ENCODE measurements at places on chromosomes 2 and 18. TPM values are rescaled to one million over a fixed set of nuclear protein-coding genes. Genes with fewer than 3 reads are reported as not detected.

TBR1 gene
- total RNA-seq, result 0.11 TPM

FEV gene
- total RNA-seq, result not detected

DNA sequence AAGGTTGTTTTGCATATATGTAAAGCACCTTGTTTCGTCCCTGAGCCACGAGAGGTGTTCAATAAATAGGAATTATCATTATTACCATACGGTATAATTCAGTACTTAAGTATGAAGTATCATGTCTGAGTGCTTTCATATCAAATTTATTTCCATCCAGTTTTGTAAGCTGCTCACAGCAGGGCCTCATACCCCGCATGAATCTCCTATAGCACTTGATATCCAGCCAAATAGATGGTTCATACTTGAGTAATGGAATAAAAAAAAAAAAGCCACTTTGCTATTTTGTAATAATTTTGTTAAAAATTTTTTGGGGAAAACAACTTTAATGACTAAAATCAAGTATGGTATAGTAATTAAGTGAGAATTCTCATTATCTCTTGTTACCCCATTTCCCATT lies 160.8 kb upstream of the NOSTRIN start:
- H3K4me3 ChIP-seq, result no peak overlapping the region
- no peak overlapping the region for H3K27ac ChIP-seq
- 0 out of 2 replicates have a peak, but pooled peaks cover 6% of the 10 kb centered on the region for H3K4me1 ChIP-seq

DNA sequence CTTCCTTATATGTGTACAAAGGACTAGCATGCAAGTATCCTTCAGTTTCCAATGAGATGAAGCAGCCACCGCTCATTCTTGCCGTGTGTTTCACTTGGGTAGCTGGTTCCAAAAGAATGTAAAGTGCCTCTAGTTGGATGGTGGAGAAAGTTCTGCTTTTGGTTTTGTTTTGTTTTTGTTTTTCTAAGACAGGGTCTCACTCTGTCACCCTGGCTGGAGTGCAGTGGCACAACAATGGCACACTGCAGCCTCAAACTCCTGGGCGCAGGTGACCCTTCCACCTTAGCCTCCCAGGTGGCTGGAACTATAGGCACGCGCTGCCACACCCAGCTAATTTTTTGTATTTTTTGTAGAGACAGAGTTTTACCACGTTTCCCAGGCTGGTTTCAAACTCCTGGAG lies 8.3 kb downstream of the ANXA4 start:
- no peak for DNase-seq
- no peak overlapping the region for H3K4me3 ChIP-seq
- H3K36me3 ChIP-seq, result peaks cover 2% of the 10 kb centered on the region
- no peaks in the 10 kb centered on the region for H3K27me3 ChIP-seq
- 0 out of 2 replicates have a peak, but pooled peaks cover 5% of the 10 kb centered on the region for H3K4me1 ChIP-seq

GRCh38 chr2:124877141-124877577 lies 852.1 kb downstream of the CNTNAP5 start:
- H3K36me3 ChIP-seq, result no peaks in the 10 kb centered on the region
- no peaks in the 10 kb centered on the region for H3K27me3 ChIP-seq
- H3K4me1 ChIP-seq, result no peaks in the 10 kb centered on the region
- no peak for DNase-seq

GRCh38 chr18:35143622-35144596 lies 96.9 kb upstream of the ZNF397 start:
- no peak overlapping the region for H3K27ac ChIP-seq
- H3K4me3 ChIP-seq, result no peak overlapping the region
- peak; percentile 48 for DNase-seq
- H3K4me1 ChIP-seq, result no peaks in the 10 kb centered on the region
- no peaks in the 10 kb centered on the region for H3K36me3 ChIP-seq
- H3K27me3 ChIP-seq, result no peaks in the 10 kb centered on the region

- H3K27me3 ChIP-seq, result no peaks in the 10 kb centered on the region
- H3K27ac ChIP-seq, result no peak overlapping the region
- no peaks in the 10 kb centered on the region for H3K4me1 ChIP-seq
- no peaks in the 10 kb centered on the region for H3K36me3 ChIP-seq
- H3K4me3 ChIP-seq, result no peak overlapping the region
These were observed 53.9 kb downstream of the PTGR3 start for GRCh38 chr18:75154997-75155396.

DNA sequence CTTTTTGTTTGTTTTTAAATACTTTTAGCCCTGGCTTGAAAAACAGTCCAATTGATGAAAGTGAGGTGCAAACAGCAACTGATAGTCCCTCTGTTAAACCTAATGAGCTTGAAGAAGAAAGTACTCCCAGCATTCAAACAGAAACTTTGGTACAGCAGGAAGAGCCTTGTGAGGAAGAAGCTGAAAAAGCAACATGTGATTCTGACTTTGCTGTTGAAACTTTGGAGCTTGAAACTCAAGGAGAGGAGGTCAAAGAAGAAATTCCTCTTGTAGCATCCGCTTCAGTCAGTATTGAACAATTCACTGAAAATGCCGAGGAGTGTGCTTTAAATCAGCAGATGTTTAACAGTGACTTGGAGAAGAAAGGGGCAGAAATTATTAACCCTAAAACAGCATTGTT lies 30.6 kb upstream of the DYSF start:
- DNase-seq, result no peak
- no peak overlapping the region for H3K4me3 ChIP-seq
- H3K36me3 ChIP-seq, result no peaks in the 10 kb centered on the region
- 0 out of 2 replicates have a peak, but pooled peaks cover 3% of the 10 kb centered on the region for H3K4me1 ChIP-seq
- H3K27ac ChIP-seq, result no peak overlapping the region

- DNase-seq, result no peak
- H3K27ac ChIP-seq, result no peak overlapping the region
- no peaks in the 10 kb centered on the region for H3K27me3 ChIP-seq
- peaks cover 6% of the 10 kb centered on the region for H3K4me1 ChIP-seq
- H3K36me3 ChIP-seq, result no peaks in the 10 kb centered on the region
- H3K4me3 ChIP-seq, result no peak overlapping the region
These were observed 12.4 kb upstream of the TLK1 start for GRCh38 chr2:171173087-171173486.

- DNase-seq, result no peak
- H3K27ac ChIP-seq, result peak overlapping the region; percentile 53
- H3K36me3 ChIP-seq, result no peaks in the 10 kb centered on the region
- peaks cover 53% of the 10 kb centered on the region for H3K4me1 ChIP-seq
- H3K4me3 ChIP-seq, result no peak overlapping the region
These were observed 60.6 kb downstream of the IRS1 start for GRCh38 chr2:226738821-226739544.

- DNase-seq, result no peak
- H3K36me3 ChIP-seq, result no peaks in the 10 kb centered on the region
- no peak overlapping the region for H3K4me3 ChIP-seq
- no peak overlapping the region for H3K27ac ChIP-seq
- no peaks in the 10 kb centered on the region for H3K27me3 ChIP-seq
- peaks cover 22% of the 10 kb centered on the region for H3K4me1 ChIP-seq
These were observed 342.7 kb downstream of the TDRD15 start for GRCh38 chr2:21466341-21466927.

DNA sequence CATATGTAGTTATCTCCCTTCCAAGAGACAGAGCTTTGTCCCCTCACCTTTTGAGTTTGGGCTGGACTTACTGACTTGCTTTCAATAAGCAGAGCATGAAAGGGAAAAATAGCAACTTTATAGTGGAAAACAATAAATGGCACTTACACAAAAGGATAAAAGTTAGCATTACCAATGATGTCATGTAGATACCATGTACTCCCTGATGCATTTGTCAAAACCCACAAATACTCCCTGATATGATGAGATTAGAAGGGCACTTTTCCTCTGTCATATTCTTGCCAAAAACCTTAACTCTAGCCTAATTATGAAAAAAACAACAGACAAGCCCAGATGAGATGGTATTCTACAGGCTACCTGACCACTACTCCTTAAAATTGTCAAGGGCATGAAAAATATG lies 16.0 kb downstream of the HIBCH start:
- no peak overlapping the region for H3K27ac ChIP-seq
- no peak overlapping the region for H3K4me3 ChIP-seq
- H3K27me3 ChIP-seq, result no peaks in the 10 kb centered on the region
- no peak for DNase-seq
- H3K4me1 ChIP-seq, result no peaks in the 10 kb centered on the region

DNA sequence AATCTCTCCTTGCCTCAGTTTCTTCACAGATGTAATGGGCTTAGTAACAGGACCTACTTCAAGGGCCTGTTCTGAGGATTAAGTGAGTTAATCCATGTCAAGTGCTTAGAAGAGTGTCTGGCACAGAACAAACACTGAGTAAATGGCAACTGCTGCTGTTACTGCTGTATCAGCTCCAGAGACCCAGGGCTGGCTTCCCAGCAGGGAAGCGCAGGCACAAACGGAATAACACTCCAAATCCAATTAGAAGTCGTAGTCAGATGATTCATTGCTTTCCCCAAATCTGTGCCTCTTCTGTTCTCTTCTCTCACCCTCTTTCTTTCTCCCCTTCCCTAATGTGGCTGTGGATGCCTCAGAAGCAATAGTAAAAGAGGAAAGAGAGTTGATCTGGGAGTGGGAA lies 101.1 kb upstream of the FZD7 start:
- no peaks in the 10 kb centered on the region for H3K27me3 ChIP-seq
- no peak overlapping the region for H3K4me3 ChIP-seq
- no peak for DNase-seq
- no peak overlapping the region for H3K27ac ChIP-seq
- no peaks in the 10 kb centered on the region for H3K36me3 ChIP-seq

Measured in Caco-2 (cell line).